Smooth muscle cell of bladder (primary cell): ENCODE measurements at places on chromosomes 7 and 10. TPM values are rescaled to one million over a fixed set of nuclear protein-coding genes. Genes with fewer than 3 reads are reported as not detected.

The TMEM273 gene
- under 0.01 TPM in 1 of 2 replicates, not detected in the other for total RNA-seq

The PTN gene
- total RNA-seq = 27.8 and 36.4 TPM in 2 replicates

The FAM107B gene
- total RNA-seq = 16.2 and 16.8 TPM in 2 replicates

The PRKAR2B gene
- total RNA-seq = 26.3 and 65.3 TPM in 2 replicates

The UNCX gene
- total RNA-seq = not detected in 2 replicates

The CACNA2D1 gene
- total RNA-seq = 90.3 and 108 TPM in 2 replicates

The SYT15 gene
- 0.71 and 0.92 TPM in 2 replicates for total RNA-seq

The IFIT1 gene
- total RNA-seq = 9.9 and 13.7 TPM in 2 replicates

The MMP21 gene
- under 0.01 and 0.09 TPM in 2 replicates for total RNA-seq

The OR2A7 gene
- 0.09 and 0.14 TPM in 2 replicates for total RNA-seq

The NKX1-2 gene
- total RNA-seq = not detected in 2 replicates

The HERC4 gene
- 57.3 and 67.2 TPM in 2 replicates for total RNA-seq

The DEPP1 gene
- 9.4 and 22.6 TPM in 2 replicates for total RNA-seq

The PIP gene
- not detected in 2 replicates for total RNA-seq

The FAM241B gene
- 0.46 TPM in 1 of 2 replicates, not detected in the other for total RNA-seq

The EN2 gene
- total RNA-seq = under 0.01 TPM in 1 of 2 replicates, not detected in the other

The C10orf90 gene
- under 0.01 TPM in 2 replicates for total RNA-seq

The LHFPL3 gene
- not detected in 2 replicates for total RNA-seq

The PRPS1L1 gene
- 0.09 TPM in 1 of 2 replicates, not detected in the other for total RNA-seq
